ENCODE measurements at places on chromosomes 13 and 19. TPM values are rescaled to one million over a fixed set of nuclear protein-coding genes. Genes with fewer than 3 reads are reported as not detected.

Gene N4BP2L1
- total RNA-seq: not detected

Gene SERP2
- total RNA-seq: not detected

Gene LSR
- 10.7 TPM for total RNA-seq

Gene ZFP14
- 2.5 TPM for total RNA-seq

Gene CFAP97D2
- not detected for total RNA-seq

Gene KLHL1
- total RNA-seq: not detected

Gene ZNF610
- total RNA-seq: not detected

Gene KHSRP
- total RNA-seq: 205 TPM

Gene MBD3L2
- total RNA-seq: not detected

Gene LGI4
- not detected for total RNA-seq

Gene PGLYRP2
- not detected for total RNA-seq

Gene PCDH8
- total RNA-seq: not detected

Gene ADM5
- 6.1 TPM for total RNA-seq

Gene PLK5
- not detected for total RNA-seq

Measured in A549 treated with ZK216348 at 1 μM for 4 hours (cell line).